ENCODE measurements at places on chromosomes 1 and 21.

- no peak for DNase-seq
Measured at GRCh38 chr1:204475656-204476432, 18.8 kb downstream of the PIK3C2B start.

DNA sequence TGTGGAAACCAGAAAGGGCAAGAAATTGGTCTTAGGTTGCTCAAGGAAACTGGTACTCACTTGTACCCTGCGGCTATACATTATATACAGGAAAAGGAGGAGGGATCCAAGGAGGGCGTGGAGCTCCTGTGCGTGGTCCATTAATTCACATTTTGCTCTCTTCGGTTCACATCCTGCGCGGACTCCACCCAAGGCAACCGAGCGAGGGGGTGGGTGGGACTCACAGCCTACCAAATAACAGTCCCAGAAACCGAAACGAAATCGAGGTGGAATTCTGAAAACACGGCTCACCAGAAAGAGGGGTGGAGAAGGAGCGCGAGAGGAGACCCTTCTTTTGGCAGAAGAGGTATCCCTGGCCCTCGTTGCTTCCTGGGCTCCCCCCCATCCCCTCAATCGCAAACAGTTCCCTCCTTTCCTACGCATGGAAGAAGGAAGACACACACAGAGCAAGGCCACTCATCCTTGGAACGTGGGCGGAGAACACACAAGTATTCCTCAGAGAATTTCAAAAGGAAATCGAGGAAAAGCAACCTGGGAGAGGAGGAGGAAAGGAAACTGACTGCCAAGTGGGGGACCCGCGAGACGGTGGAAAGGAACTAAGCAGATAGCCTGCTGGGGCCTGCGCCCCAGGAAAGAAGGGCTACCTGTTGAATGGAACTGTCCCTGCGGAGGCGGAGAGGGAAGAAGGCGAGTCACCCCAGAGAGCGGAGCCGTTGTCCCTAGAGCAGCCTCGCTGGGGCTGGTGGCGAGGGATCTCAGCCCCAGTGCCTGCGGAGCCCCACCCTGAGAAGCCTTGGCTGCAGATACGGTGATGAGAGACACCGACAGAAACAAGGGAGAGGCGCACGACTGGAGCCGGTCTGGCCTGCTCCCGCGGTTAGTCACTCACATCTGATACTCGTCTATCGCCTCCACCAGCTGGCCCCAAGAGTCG, 705 bp downstream of the AIDA start:
- peak; percentile 62 for DNase-seq

GRCh38 chr1:222767152-222767571, 30.2 kb downstream of the FAM177B start:
- no peak for DNase-seq

DNA sequence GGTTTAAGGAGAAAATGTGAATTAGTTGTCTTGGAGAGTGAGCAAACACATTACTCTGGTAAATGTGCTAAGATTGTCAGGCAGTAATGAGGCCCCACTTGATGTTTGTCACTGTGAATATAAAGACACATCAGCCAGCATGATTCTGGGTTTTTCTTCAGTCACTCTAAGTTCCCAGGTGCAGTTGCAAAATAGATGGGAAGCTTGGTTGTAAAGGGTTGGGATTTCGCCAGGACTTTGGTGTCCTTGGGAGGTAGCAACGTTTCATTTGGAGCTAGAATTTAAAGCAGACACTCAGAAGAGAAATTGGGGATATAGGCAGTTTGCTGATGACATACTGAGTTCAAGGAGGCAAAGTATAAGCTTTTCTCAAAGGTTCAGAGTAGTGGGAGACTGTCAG, 154.3 kb downstream of the MAST2 start:
- no peak for DNase-seq

- no peak for DNase-seq
Measured at GRCh38 chr1:150928286-150928685, 2.1 kb downstream of the SETDB1 start.

DNA sequence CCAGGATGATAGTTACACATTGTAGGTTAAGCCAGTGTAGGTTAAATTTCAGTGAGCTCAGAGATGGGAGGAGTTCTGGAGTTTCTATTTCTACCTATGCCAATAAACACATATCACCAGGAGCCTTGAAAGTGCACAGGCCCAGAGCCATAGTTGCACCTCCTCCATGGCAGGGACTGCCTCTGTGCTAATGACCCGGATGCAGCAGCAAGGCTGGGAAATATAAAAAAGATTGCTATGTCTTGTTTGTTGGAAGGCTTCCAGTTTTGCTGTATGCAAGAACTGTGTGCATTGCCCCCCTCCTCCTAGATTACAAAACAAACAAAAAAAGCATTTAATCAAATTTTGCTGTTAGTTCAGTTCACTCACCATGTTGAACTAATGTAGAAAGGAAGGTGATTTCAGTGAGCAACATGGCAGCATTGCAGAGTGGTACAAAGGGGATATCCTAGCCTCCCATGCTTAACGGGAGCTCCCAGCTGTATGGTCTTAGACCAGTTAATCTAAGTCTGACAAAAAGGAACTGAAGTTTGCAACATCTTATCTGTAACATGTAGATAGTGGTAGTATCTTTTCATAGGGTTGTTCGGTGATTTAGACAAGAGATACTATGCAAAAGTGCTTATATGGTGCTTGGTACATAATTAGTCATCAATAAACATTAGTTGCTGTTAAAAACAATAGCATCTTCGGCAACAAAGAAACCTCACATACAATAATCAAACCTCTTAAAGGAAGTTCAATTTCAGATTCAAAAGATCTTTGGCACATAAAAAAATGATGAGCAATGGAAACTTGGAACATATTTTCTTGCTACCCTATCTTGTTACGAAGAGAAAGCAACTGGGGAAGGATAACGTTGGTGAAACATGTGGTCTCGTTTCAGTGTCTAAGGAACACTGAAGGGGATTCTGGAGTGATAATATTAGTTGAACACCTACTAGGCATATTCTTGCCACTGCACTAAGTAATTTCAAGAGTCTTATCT, 309.5 kb downstream of the ASTN1 start:
- no peak for DNase-seq

GRCh38 chr21:42630626-42631025, 22.8 kb upstream of the PDE9A start:
- DNase-seq, result no peak

GRCh38 chr1:246689409-246690008, 34.7 kb upstream of the SCCPDH start:
- DNase-seq, result peak; percentile 77
